ENCODE measurements at places on chromosomes 2 and 18.

GRCh38 chr2:110106642-110107041 is 9.0 kb downstream of the MALL start:
- DNase-seq = no peak

DNA sequence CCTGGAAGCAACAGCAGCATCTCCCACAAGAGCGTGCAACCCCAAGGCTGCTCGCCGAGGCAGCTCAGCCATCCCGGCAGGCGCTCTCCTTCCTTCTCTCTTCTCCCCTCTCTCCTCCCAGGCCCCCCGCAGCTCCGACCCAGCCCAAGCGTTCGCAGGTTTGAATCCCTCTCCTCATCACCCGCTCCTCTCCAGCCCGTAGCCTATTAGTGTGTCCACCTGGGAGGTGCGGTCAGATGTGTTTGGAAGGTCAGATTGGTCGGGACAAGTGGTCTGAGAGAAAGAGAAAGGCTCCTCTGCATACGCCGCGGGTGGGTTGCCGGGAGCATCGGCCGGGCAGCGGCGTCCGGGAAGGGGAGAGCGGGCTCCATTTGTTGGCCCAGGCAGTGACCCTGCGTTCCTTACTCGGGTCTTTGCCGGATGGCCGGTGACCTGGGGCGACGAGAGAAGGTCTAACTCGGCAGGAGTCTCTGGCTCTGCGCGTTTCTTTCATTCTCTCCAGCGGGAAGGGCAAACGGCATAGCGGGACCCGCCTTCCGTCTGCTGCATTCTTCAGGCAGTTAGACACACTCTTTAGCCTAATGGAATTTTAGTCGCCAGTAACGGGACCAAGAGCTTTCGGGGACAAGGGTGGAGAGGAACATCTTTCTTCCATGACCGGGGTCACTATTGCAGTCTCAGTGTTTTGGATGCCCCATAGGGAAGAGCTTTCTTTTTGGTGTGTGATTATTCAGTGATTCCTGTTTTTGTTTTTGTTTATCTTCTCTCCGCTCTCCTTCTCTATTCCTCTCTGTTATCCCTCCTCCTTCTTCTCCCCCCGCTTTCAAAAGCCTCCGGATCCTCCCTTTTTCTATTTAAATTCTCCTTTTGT is 1.1 kb upstream of the TMEFF2 start:
- DNase-seq = peak; percentile 10

GRCh38 chr2:117718048-117718447 is 96.4 kb upstream of the DDX18 start:
- no peak for DNase-seq

DNA sequence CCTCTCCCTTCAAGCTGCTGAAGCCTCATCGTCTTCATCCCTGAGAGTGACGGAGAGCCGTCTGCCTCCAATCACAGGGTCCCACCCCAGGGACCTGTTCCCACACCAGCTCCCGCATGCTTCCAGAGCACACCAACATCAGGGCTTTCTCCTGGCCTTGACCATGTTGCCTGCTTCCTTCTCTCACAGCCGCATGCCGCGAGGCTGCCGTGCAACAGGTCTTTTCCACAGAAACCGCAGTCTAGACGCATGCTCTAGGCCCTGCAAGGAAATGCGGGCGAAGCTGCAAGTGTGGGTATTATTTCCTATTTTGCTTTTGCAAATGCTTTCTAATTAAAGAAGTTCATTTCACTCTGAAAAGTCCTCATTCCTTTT is 277.8 kb downstream of the EIPR1 start:
- DNase-seq = peak; percentile 15

Measured in suppressor macrophage (primary cell).